Body of pancreas (tissue), 4 donors: ENCODE measurements at places on chromosomes 3 and 15. TPM values are rescaled to one million over a fixed set of nuclear protein-coding genes. Genes with fewer than 3 reads are reported as not detected.

LEKR1 gene
- 0.99 TPM for total RNA-seq

KLHL6 gene
- total RNA-seq = 1.6 TPM

MUSTN1 gene
- not detected for total RNA-seq

CHCHD6 gene
- 0.66 TPM for total RNA-seq

NR1I2 gene
- 5.4 TPM for total RNA-seq

LXN gene
- total RNA-seq = 14.0 TPM

SH2D7 gene
- not detected for total RNA-seq

SLC28A2 gene
- not detected for total RNA-seq

VWA5B2 gene
- total RNA-seq = 6.0 TPM

TMEM108 gene
- total RNA-seq = not detected

CFAP100 gene
- not detected for total RNA-seq

CILP gene
- 18.8 TPM for total RNA-seq

GDPGP1 gene
- total RNA-seq = 0.33 TPM

TMF1 gene
- 17.1 TPM for total RNA-seq

SMCO1 gene
- not detected for total RNA-seq

TMEM207 gene
- total RNA-seq = not detected

FAM219B gene
- 42.8 TPM for total RNA-seq

CAMKV gene
- not detected for total RNA-seq

FBLN2 gene
- 18.9 TPM for total RNA-seq

CGNL1 gene
- 30.6 TPM for total RNA-seq

BTLA gene
- not detected for total RNA-seq

CDHR4 gene
- total RNA-seq = 0.26 TPM

SLC24A5 gene
- total RNA-seq = not detected

GRM7 gene
- 1.3 TPM for total RNA-seq

CLDN16 gene
- total RNA-seq = 4.4 TPM

FETUB gene
- total RNA-seq = not detected

TEX55 gene
- total RNA-seq = not detected

EIF2B5 gene
- total RNA-seq = 21.8 TPM

CYP1A2 gene
- not detected for total RNA-seq

ILDR1 gene
- 2.9 TPM for total RNA-seq

FAM174B gene
- total RNA-seq = 59.9 TPM

PP2D1 gene
- total RNA-seq = not detected

SCN11A gene
- total RNA-seq = not detected

CATSPER2 gene
- 16.2 TPM for total RNA-seq

KIAA1143 gene
- 13.7 TPM for total RNA-seq

TRAIP gene
- 1.8 TPM for total RNA-seq

MESP2 gene
- 1.8 TPM for total RNA-seq

ACTRT3 gene
- not detected for total RNA-seq

MINAR1 gene
- 4.7 TPM for total RNA-seq

DPPA2 gene
- total RNA-seq = not detected

SNRPA1 gene
- total RNA-seq = 26.2 TPM

SERINC4 gene
- total RNA-seq = not detected

TMEM212 gene
- not detected for total RNA-seq

GHSR gene
- total RNA-seq = 3.6 TPM

ARL14 gene
- total RNA-seq = 2.3 TPM

BAHD1 gene
- total RNA-seq = 16.2 TPM

WDR93 gene
- 0.66 TPM for total RNA-seq

STAG1 gene
- total RNA-seq = 28.3 TPM

INTS14 gene
- total RNA-seq = 26.0 TPM

MAP1A gene
- total RNA-seq = 3.1 TPM

FBXW12 gene
- 23.7 TPM for total RNA-seq
